ENCODE measurements at places on chromosomes 16 and 17.

GRCh38 chr16:68662035-68662434 is 16.9 kb downstream of the CDH3 start:
- no peak for DNase-seq

GRCh38 chr16:66064801-66065530 is 301.5 kb upstream of the CDH5 start:
- no peak for DNase-seq

DNA sequence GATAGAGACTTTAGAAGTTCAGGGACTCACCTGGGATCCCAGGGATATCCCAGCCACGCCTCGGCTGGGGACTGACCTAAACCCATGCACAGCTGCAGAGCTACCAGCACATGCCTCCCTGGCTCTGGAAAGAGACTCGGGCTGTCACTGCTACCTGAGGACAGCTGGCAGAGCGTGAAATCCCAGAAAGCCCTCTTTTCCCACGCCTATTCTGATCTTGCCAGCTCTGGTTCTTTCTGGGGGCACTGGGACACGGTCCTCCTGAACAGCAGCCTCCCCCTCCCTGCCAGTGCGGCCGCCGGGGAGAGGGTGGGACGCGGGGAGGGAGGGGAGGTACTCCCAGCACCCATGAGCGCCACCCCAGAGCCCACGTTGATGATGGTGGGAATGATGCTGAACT is 10.8 kb downstream of the P2RX5 start:
- DNase-seq: peak; percentile 23

GRCh38 chr16:85524365-85524629 is 88.8 kb upstream of the GSE1 start:
- DNase-seq: no peak

DNA sequence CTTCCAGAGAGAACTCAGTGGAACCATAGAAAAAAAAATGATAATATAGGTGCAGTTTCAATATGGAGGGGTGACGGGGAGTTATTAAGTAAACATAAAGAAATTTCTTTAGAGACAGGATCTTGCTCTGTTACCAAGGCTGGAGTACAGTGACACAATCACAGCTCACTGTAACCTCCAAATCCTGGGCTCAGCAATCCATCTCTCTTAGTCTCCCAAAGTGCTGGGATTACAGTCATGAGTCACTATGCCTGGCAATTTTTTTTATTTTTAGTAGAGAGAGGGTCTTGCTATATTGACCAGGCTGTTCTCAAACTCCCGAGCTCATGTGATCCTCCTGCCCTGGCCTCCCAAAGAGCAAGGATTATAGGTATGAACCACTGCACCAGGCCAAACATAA is 48.8 kb downstream of the NLRC5 start:
- DNase-seq: no peak

- DNase-seq: no peak
Observed at GRCh38 chr16:47978491-47979163, 177.2 kb downstream of the ABCC12 start.

DNA sequence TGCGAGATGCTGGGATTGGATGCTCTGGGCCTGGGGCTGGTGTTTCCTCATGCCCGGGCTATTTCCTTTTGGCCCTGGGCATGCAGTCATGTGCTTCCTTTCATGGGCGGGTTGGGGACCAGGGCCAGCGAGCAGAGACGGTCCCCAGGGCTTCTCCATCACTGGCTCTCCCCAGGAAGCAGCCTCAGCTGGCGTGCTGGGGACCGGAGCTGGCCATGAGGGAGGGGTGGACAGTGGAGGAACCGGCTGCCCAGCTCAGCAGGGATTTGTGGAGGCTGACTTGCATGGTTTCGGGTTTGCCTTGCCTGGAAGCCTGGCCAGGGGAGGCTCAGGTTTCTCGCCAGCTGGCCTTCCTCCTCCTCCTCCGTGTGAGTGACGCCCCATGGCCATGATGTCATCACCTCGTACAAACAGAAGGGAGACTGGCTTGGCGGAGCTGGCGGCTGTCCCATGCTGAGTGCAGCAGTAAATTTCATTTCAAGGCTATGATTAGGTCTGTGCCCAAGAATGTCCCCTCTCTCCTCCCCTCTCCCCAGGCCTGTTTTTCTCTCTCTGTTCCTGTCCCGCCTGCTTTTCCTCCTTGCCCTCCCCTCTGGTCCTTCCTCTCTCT is 8.9 kb upstream of the TIMP2 start:
- peak; percentile 97 for DNase-seq

DNA sequence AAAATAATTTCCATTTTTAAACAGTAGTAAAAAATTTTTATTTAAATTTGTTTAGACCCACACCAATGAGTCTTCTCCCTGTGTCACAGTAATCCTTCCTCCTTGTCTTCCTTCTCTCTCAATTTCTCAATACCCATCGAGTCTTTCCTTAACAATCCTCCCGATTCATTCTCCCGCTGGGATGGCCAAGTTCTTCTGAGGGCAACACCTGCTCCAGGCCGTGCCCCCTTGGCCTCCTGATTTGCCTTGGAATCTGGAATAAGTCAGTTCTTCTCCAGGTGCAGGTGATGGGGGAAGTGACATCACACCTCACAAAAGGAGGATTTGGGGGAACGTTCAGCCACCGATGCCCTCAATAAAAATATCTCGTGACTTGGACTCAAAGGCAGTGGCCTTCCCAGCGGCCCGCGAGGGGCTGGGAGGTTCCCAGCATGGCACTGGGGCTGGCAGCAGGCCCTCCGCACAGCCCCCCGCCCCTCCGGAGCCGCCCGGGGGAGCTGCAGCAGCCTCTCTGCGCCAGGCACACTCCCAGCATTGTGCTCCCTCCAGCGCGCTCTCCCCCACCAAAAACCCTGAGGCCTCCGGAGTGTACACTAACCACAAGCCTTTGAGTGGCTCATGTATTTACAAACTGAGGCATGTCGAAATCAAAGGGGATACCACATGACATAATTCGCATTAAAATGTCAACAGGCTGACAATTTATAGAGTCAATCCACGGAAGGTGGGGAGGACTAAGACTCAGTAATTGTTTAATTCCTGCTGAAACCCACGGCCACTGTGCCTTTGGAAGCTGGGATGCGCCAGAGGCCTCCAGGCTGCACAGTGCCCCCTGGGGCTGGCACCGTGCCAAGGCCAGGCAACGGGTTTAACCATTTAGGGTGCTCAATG is 120.5 kb downstream of the ZFHX3 start:
- DNase-seq: no peak

DNA sequence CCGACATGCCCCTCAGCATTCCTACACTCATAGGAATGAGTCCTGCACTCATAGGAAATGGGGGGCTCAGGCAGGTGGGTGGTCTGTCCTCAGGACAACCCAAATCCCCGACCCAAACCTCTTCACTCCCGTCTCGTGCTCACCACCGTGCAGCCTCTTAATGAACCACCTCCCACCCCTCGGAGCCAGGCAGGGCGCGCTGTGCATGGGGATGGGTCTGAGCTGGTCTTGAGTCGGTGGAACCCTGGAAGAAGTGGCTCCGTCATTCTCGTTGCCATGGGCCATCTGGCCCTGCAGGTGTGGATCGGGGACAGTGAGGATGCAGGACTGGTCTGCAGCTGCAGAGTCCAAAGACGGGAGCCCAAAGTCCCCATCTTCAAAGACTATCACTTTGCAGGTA is 6.4 kb upstream of the RAB40B start:
- no peak for DNase-seq

GRCh38 chr17:49259663-49260010 is 29.1 kb upstream of the PHOSPHO1 start:
- peak; percentile 34 for DNase-seq

DNA sequence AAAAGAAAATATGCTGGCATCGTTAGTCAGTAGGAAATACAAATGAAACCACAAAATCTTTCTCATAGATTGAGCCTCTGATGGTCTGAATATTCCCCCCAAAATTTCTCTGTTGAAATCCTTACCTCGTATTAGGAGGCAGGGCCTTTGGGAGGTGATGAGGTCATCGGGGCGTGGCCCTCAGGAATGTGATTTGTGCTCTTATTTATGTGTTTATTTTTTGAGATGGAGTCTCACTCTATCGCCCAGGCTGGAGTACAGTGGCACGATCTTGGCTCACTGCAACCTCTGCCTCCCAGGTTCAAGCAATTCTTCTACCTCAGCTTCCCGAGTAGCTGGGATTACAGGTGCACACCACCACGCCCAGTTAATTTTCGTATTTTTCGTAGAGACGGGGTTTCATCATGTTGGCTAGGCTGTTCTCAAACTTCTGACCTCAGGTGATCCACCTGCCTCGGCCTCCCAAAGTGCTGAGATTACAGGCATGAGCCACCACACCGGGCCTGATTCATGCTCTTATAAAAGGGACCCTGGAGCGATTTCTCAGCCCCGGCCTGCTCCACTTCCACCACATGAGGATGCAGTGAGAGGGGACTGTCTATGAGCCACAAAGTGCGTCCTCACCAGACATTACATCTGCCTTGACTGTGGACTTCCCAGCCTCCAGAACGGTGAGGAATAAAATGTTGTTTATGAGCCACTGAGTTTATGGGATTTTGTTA is 53.1 kb downstream of the DNAH17 start:
- DNase-seq: no peak

- DNase-seq: no peak
Observed at GRCh38 chr17:27541301-27542023, 85.2 kb downstream of the KSR1 start.

DNA sequence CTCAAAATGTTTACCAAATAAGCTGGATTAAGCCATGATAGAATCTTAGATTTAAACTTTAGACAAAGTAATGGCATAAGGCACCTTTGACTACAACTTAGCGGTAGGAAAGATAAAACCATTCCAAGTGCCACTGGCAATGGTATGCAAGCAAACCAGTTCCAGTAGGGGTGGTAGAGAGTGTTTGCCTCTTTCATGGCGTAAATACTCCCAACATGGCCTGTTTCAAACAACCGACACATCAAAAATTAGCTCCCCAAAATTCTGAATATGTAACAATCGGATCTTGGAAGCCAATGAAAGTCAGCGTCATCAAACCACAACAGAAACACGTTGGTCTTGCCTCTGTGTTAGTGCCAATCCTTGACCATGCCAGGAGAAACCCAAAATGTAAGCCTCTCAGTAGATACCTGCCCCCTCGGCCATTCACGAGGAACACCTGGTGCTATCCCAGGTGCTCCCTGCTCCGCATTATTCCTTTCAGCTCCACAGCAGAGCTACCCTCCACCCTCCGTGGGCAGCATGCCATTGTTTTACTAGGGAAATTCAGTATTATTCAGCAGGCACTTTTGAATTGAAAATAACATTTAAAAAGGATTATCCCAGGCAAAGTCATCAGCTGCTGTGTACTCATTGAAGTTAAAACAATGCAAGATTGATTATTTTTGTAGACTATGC is 307.8 kb upstream of the CDH11 start:
- DNase-seq: no peak

- DNase-seq: no peak
Observed at GRCh38 chr17:42985225-42985624, 4.9 kb downstream of the RUNDC1 start.

- peak; percentile 25 for DNase-seq
Observed at GRCh38 chr17:18122990-18123753, 14.6 kb downstream of the MYO15A start.

- peak; percentile 76 for DNase-seq
Observed at GRCh38 chr17:78915872-78916632, 9.1 kb downstream of the TIMP2 start.

Measured in right cardiac atrium (tissue), 5 donors.